Body of pancreas (tissue), 4 donors: ENCODE measurements at places on chromosomes 3 and 15.
A peak's percentile ranks its signal among the peaks of the same experiment; 100 is the strongest.

DNA sequence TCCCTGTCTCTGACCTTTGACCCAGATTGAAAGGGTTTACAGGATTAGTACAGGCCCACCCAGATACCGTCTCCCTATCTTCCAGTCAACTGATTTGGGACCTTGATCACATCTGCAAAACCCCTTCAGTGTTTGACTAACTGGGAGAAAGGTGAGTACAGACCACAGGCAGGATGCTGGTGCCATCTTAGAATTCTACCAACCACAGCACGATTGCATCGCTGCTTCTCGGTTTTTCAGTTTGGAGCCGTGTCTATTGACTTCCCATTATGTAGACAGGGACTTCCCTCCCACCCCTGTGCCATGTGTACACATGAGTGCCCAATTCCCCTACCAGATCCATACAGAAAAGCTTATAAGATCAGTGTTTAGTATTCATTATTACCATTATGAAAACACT is 6.6 kb upstream of the KLF13 start:
- H3K27ac ChIP-seq = no peak overlapping the region
- peaks cover 9% of the 10 kb centered on the region for H3K4me1 ChIP-seq
- no peak for DNase-seq
- H3K27me3 ChIP-seq = no peaks in the 10 kb centered on the region

- no peak for DNase-seq
- no peak overlapping the region for H3K27ac ChIP-seq
- H3K4me1 ChIP-seq = no peaks in the 10 kb centered on the region
- peaks cover 2% of the 10 kb centered on the region for H3K36me3 ChIP-seq
- no peaks in the 10 kb centered on the region for H3K27me3 ChIP-seq
- no peak overlapping the region for H3K4me3 ChIP-seq
Measured at GRCh38 chr15:100994597-100995446, 75.7 kb downstream of the LRRK1 start.

- no peaks in the 10 kb centered on the region for H3K27me3 ChIP-seq
- no peaks in the 10 kb centered on the region for H3K36me3 ChIP-seq
- DNase-seq = no peak
- no peak overlapping the region for H3K4me3 ChIP-seq
- peaks cover 41% of the 10 kb centered on the region for H3K4me1 ChIP-seq
Measured at GRCh38 chr3:32310918-32311839, 72.7 kb downstream of the CMTM8 start.

DNA sequence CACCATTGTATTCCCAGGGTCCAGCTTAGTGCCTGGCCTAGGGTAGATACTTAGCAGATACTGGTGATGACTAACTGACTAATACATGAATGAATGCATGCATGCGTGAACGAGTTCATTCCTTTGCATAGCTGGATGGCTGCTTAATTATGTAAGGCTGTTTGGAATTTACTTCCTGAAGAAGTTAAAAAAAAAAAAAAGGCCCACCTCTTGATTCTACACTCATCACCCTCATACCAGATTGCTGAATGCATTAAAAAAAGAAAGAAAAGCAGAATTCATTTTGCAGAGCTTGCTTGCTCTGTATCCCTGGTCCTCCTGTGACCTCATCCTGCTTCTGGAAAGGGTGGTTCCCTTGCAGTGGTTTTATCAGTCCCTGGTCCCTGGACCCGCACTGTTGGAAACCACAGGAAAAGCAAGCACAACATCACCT is 277.6 kb upstream of the CFAP20DC start:
- no peak overlapping the region for H3K27ac ChIP-seq
- no peak for DNase-seq
- no peaks in the 10 kb centered on the region for H3K36me3 ChIP-seq
- no peak overlapping the region for H3K4me3 ChIP-seq
- H3K4me1 ChIP-seq = no peaks in the 10 kb centered on the region

GRCh38 chr3:25235466-25235865 is 192.6 kb upstream of the RARB start:
- H3K27me3 ChIP-seq = no peaks in the 10 kb centered on the region
- no peaks in the 10 kb centered on the region for H3K4me1 ChIP-seq
- H3K36me3 ChIP-seq = no peaks in the 10 kb centered on the region

GRCh38 chr3:150787741-150788370 is 24.9 kb upstream of the SIAH2 start:
- H3K27me3 ChIP-seq = no peaks in the 10 kb centered on the region
- no peak overlapping the region for H3K27ac ChIP-seq
- peaks cover 5% of the 10 kb centered on the region for H3K4me1 ChIP-seq
- H3K36me3 ChIP-seq = no peaks in the 10 kb centered on the region
- H3K4me3 ChIP-seq = no peak overlapping the region

GRCh38 chr3:11720917-11721411 is 77.2 kb upstream of the VGLL4 start:
- H3K4me3 ChIP-seq = peak overlapping the region; percentile 77
- no peaks in the 10 kb centered on the region for H3K36me3 ChIP-seq
- H3K27ac ChIP-seq = peak overlapping the region; percentile 99
- H3K27me3 ChIP-seq = no peaks in the 10 kb centered on the region
- peaks cover 36% of the 10 kb centered on the region for H3K4me1 ChIP-seq

DNA sequence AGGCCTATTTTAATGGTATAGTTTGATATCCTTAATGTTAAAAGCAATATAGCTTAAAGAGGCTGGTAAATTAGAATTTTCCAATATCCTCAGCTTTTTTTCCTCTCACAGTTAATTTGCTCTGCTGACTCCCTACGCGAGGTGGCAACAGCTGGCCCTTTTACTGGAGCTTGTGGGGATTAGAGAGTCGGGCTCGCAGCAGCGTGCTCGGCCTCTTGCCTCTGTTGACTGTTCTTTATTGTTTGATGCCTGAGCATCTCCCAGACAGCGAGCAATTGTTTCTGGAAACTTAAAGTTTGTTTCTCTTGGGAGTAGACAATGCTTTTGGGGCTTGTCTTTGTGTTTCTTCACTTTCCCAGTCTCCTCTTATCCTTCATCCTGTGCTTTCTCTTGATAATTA is 80.8 kb downstream of the OPA1 start:
- H3K4me3 ChIP-seq = no peak overlapping the region
- H3K36me3 ChIP-seq = no peaks in the 10 kb centered on the region
- no peaks in the 10 kb centered on the region for H3K4me1 ChIP-seq

GRCh38 chr15:54594115-54594514 is 602.6 kb downstream of the RSL24D1 start:
- no peaks in the 10 kb centered on the region for H3K27me3 ChIP-seq
- H3K36me3 ChIP-seq = no peaks in the 10 kb centered on the region
- no peak overlapping the region for H3K4me3 ChIP-seq
- no peak overlapping the region for H3K27ac ChIP-seq

- no peaks in the 10 kb centered on the region for H3K36me3 ChIP-seq
- no peak for DNase-seq
- no peak overlapping the region for H3K27ac ChIP-seq
Measured at GRCh38 chr3:195403841-195404408, 38.9 kb downstream of the ACAP2 start.

DNA sequence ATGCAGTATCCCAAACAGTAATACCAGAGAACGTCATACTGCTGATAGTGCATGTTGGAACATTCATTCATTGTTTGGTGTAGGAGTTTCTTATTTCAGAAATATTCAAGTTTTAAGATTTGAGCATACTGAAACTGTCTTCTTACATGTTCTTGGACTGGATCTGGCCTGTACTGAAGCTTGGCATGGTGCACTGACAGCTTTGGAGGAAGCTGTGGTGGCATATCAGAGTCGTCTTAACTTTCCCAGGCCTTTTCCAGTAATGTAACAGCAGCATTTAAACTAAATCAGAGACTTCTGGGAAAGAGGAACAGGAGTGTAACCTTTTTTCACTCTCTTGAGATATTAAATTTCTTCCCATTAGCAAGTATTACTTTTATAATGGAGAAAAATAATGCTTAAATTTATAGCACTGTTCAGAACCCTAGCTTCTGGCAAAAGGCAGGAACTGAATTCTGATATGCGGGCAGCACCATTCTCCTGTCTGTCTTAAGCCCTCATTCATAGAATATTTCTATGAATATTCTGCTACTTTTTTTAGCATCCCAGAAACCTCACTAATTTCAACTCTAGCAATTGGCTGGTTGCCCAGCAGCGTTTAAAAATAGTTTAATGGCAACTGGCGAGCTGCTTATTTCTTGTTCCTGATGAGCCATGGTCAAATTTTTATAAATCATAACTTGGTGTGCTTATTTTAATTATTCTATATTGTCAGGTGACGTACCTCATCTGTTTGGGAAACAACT is 31.1 kb downstream of the DNAJC13 start:
- no peaks in the 10 kb centered on the region for H3K36me3 ChIP-seq
- no peaks in the 10 kb centered on the region for H3K27me3 ChIP-seq
- H3K27ac ChIP-seq = no peak overlapping the region
- no peak overlapping the region for H3K4me3 ChIP-seq

DNA sequence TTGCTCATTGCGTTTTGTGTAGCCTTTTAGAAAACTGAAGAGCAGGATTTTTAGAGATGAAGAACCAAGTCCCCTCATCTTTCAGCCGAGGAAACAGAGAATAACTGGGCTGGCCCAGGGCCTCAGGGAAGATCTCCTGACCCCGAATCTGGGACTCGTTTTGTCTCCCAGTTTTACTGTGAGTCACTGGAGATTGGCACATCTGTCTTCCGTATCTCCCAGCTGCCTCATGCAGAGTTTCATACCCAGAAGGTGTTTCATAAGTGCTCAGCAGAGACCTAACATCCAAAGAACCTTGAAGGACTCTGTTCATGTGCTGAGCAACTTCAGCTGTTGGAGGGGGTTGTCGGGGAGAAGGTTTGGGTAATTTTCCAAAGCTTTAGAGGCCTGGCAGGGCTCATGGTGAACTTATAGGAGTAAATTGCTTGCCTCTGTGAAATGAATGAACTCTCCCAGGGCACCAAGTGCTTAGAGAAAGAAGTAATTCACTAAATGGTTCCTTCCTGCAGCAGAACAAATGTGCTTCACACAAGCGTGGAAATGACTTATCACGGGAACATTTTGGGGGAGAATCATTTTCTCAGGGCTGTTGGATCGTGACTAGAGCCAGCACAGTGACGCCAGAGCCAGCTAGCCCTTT is 121.4 kb downstream of the FAM43A start:
- H3K27ac ChIP-seq = no peak overlapping the region
- no peaks in the 10 kb centered on the region for H3K4me1 ChIP-seq
- no peaks in the 10 kb centered on the region for H3K27me3 ChIP-seq
- no peak overlapping the region for H3K4me3 ChIP-seq
- no peaks in the 10 kb centered on the region for H3K36me3 ChIP-seq
- no peak for DNase-seq

DNA sequence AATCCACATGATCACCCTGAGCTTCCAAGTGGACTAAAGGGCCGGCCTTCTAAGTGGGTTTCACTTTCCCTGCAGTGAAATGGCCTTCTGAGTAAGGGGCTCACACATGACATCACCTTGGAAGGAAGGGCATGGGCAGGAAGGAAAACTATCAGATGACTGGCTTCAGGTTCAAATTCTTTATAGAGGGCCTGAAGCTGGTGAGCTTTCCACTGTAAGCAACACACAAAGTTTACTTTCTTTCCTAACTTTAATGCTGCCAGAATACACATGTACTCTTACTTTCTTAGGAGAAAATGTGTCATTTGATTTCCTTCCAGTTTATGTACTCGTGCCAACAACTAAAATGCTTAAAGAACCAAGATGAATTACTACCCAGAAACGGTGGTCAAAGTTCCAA is 475.6 kb downstream of the FOXP1 start:
- peak overlapping the region; percentile 53 for H3K27ac ChIP-seq
- no peak for DNase-seq
- H3K27me3 ChIP-seq = no peaks in the 10 kb centered on the region
- no peak overlapping the region for H3K4me3 ChIP-seq
- H3K4me1 ChIP-seq = peaks cover 51% of the 10 kb centered on the region

GRCh38 chr3:150729682-150730360 is 26.1 kb upstream of the ERICH6 start:
- H3K4me3 ChIP-seq = no peak overlapping the region
- no peaks in the 10 kb centered on the region for H3K4me1 ChIP-seq
- H3K27ac ChIP-seq = no peak overlapping the region
- DNase-seq = no peak
- no peaks in the 10 kb centered on the region for H3K27me3 ChIP-seq
- no peaks in the 10 kb centered on the region for H3K36me3 ChIP-seq

GRCh38 chr3:58391156-58391865 is 42.3 kb downstream of the PDHB start:
- no peak overlapping the region for H3K4me3 ChIP-seq
- H3K36me3 ChIP-seq = no peaks in the 10 kb centered on the region

DNA sequence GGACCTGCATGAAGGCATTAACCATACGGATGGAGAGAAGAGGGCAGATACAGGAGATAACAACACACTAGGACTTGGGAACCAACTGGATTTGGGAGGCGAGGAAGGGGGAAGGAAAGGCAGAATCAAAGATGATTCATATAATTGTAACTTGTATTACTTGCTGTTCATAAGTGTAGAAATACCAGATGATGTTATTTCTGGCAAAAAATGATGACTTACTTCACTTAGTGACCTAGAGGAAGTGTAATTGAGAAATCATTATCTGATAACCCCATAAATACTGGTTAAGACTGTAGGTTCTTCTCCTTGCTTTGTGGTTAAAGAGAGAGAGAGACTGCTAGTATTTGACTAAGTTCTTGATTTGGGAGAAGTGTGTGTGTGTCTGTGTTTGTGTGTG is 50.5 kb upstream of the GK5 start:
- no peak for DNase-seq
- no peak overlapping the region for H3K27ac ChIP-seq
- H3K4me1 ChIP-seq = no peaks in the 10 kb centered on the region
- H3K4me3 ChIP-seq = no peak overlapping the region

DNA sequence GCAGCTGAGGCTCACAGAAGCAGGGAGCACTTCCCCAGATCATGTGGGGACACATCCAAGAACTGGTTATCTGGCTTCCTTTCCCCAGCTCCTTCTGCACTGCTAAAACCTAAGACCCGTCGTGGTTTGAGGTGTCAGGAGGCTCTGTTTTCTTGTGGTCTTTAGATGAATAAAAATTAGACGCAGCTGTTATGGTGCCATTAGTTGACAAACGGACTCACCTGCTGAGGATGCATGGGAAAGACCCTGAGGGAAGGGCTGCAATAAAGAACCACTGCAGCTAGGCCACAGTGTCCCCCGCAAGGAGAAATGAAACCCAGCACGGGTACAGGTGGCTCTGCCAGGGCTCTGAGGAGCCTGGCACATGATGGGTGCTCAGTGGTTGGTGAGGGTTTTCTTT is 99.4 kb downstream of the IQSEC1 start:
- H3K27me3 ChIP-seq = no peaks in the 10 kb centered on the region
- H3K4me1 ChIP-seq = no peaks in the 10 kb centered on the region
- DNase-seq = no peak

DNA sequence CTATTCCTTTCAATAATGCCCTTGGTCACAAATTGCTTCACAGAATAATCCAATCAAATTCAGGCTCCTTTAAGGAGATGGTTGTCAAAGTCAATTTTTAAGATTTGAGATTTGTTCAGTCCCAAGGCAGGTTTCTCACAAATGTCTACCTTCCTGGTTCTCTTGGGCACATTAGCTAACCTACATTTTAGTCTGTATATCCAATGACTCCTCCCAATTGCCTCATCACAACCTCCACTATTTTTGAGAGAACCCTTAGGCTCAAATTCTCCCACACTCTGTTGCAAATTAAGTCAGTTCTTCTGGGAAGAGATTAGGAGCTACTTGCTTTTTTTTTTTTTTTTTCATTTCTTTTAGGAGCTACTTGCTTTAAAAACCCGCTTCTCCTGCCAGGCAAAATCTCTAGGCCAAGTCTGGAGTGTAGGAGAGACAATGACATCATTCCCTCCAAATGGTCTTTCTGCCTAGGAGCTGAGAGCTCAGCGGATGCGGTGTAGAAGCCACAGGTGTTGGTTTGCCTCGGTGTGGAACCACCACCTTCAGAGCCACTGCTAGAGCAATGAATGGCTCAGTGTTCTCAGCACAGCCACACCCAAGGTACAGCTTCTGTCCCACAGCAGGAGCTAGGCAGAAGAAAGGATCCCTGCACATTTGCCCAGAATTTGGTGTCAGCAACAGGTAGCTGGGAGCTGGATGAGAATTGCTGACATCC is 10.0 kb upstream of the INO80 start:
- no peak overlapping the region for H3K4me3 ChIP-seq
- H3K27ac ChIP-seq = no peak overlapping the region
- no peak for DNase-seq
- H3K36me3 ChIP-seq = no peaks in the 10 kb centered on the region
- H3K27me3 ChIP-seq = no peaks in the 10 kb centered on the region
